ENCODE measurements at places on chromosomes 13 and 19.

DNA sequence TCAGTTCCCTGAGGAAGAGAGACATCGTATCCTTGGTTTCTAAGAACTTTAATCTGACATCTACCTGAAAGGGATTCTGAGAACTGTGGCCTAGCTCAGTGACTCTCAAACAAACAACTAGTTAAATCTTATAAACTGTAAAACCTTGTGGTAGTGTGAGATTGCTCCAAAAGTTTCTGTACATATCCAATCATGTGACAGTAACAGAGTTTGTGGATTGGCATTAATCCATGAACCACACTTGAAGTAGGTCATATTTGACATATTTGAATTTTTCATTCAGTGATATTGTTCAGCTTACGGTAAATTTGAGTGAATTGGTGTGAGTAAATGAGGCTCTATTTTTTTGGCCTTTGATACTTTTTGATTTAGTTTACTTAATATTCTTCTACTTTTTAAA, 15.0 kb downstream of the TDRD3 start:
- DNase-seq, result no peak

GRCh38 chr19:5138606-5139582, 170.0 kb downstream of the KDM4B start:
- peak; percentile 89 for DNase-seq

DNA sequence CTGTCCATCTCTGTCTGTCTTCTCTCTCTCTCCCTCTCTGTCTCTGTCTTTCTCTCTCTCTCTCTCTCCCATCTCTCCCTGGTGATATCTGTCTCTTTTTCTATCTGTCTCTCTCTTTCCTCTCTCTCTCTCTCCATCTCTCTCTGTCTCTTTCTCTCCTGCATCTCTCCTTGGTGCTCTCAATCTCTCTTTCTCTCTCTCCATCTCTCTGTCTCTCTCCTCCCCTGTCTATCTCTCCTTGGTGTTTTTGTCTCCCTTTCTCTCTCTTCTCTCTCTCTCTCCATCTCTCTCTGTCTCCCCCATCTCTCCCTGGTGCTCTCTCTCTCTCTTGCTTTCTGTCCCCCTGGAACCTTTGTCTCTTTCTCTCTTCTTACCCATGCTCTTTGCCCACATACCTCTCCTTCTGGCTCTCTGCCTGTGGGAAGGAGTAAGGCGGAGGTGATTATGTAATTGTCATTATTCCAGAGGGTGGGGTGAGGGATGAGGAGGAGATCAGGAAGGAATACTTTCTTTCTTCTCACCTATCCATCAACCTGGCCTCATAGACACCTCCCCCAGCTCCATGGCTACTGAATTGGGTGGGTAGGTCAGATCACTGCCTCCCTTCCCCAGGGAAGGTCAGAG, 30.9 kb upstream of the CYP2B6 start:
- DNase-seq, result no peak

- no peak for DNase-seq
Observed at GRCh38 chr19:15780610-15781418, 6.6 kb upstream of the OR10H5 start.

DNA sequence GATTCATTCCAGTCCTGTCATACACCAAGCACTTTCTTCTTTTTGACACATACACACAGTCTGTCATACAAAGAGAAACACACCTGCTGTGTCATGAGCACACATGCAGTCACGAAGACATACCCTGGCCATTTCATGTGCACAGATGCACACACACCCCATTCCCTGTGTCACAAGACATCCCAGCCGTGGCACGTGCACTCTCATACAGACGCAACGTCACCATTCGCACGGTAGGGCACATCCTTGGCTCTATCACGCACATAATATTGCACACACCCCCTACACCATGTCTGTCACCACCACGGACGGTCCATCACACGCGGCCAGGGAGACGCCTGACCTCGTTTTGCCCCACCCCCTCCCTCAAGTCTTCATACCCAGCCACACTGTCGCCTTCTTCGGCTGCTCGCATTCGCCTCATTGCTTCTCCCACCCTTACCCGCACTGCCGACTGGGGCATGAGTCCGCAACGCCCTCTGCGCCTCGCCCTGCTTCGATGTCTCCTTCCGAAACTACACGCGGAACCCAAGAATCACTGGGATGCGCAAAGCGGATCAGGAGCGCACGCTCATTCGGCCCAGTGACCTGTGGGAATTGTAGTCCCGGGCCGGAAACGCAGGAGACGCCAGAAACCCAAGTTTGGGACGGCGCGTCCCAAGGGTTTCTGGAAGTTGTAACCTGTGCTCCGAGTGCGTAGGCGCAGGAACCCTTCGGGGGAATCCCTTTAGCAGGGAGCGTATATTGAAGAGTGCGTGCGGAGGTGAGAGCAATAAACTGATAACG, 6.8 kb upstream of the ZNF283 start:
- DNase-seq, result no peak

GRCh38 chr19:18345296-18345695, 4.9 kb downstream of the PGPEP1 start:
- no peak for DNase-seq

Data from activated CD8-positive, alpha-beta memory T cell treated with anti-CD3 and anti-CD28 coated beads for 48 hours (primary cell).